Heart left ventricle (tissue), 16 donors: ENCODE measurements at places on chromosomes 7 and 10.

GRCh38 chr7:7882888-7883287 is 85.7 kb upstream of the GLCCI1 start:
- no peak for DNase-seq

DNA sequence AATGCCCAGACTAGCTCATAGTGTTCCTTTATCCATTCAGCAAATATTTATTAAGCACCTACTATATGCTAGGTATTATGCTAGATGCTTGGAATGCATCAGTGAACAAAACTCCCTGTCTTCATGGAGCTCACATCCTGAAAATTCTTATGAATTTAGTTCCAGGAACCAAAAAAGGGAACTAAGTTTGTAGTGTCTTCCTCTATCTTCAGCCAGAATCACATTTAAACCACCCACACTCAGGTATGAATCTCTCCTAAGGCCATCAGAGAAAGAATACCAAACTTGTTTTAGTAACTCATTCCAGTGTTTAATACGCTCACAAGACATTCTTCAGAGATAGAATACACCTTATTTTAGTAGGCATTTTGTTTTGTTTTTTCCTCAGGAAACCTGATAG is 10.1 kb upstream of the EGR2 start:
- DNase-seq = no peak

GRCh38 chr10:125054216-125054615 is 106.1 kb downstream of the CTBP2 start:
- no peak for DNase-seq

DNA sequence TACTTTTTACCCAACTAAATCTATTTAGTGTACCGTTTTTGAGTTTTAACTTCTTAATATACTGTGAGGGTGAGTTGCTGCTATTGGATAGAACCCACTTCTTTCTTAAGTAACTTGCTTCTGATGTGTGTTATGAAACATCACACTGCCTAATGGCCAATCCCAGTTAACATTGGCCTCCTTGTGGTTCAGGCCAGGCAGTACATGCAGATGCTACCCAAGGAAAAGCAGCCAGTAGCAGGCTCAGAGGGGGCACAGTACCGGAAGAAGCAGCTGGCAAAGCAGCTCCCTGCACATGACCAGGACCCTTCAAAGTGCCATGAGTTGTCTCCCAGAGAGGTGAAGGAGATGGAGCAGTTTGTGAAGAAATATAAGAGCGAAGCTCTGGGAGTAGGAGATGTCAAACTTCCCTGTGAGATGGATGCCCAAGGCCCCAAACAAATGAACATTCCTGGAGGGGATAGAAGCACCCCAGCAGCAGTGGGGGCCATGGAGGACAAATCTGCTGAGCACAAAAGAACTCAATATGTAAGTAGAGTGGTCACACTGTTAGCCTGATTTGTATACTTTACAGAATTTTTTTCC is 39.7 kb downstream of the TES start:
- DNase-seq = no peak
